AG09309 (cell line): ENCODE measurements at places on chromosomes 16 and 17.

- DNase-seq, result no peak
Observed at GRCh38 chr17:72430611-72431432, 310.0 kb downstream of the SOX9 start.

DNA sequence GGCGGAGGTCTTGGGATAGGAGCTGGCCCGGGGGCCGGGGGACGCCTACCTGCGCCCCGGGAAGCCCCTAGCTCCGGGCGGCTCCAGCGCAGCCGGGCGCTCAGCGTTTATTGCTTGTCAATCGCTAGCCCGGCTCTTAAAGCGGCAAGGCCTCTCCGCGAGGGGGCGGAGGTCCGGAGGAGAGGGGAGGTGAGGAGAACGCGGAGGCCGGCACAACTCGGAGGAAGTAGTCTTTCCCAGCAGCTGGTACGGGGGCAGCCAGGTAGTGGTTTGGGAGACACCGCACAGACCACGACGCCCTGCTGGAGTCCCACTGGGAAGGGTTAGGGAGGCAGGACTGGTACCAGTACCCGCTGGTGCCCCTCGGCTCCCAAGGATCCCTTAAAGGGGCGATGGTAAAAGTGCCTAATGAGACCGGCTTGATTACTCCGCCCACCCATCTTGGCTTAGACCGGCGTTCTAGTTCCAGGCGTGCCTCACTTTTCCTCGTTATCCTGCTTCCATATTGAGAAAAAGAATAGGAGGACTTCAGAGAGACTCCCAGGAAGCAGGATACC, at the start of gene MPP2:
Gene MPP2, minus strand, starts transcription at position 112 of the 557 bp plus-strand sequence. CDS start 3,076 bp downstream, outside the sequence.
- no peak for DNase-seq

GRCh38 chr16:20851601-20852000, 45.3 kb downstream of the REXO5 start:
- DNase-seq, result peak; percentile 85

DNA sequence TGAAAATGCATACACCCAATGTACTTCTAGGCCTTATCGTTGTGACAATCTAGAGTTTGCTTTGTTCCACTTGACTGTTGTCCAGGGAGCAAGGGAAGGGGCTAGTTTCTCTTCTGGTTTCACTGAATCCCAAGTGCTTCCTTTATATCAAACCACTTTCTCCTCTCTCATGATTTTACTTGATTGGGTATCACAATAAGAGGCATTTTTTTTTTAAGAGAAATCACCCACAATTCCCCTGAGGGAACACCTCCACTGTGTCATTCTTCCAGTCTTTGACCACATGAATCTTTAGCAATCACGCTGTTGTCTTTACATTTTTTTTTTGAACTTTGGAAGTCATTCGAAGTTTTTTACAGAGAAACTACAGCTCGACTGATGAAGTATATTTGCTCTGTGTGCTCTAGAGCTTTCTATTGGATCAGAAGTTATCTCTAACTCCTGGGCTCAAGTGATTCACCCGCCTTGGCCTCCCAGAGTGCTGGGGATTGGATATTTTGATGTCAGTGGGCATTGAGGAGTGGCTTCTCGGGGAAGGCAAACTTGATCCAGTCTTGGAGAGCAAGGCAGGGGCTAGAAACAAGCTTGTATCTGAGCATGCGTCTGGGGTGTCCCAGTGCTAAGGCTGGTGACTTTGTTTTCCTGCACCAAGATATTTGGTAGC, 3.0 kb downstream of the CDH1 start:
- no peak for DNase-seq

- no peak for DNase-seq
Observed at GRCh38 chr16:85084841-85085510, 27.3 kb downstream of the CIBAR2 start.

DNA sequence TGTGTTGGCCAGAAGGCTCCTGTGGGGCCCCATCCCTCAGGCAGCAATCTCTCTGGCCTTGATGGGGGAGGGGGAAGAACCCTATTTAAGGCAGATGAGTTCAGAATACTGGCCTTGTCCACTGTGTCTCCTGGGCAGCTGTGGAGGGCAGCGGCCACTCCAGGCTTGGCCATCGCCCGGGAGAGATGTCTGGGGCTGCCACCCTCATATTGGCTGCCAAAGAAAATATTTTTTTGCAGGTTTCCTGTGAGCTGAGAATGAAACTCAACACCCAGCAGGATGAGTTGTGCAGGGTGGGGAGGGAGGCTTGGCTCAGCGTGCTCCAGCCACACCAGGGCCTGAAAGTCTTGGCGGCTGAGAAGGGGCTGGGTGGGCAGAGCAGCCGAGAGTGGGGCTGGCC, 14.4 kb upstream of the TIMP2 start:
- DNase-seq, result no peak
